Psoas muscle (tissue), 8 donors: ENCODE measurements at places on chromosomes 1 and 21.

DNA sequence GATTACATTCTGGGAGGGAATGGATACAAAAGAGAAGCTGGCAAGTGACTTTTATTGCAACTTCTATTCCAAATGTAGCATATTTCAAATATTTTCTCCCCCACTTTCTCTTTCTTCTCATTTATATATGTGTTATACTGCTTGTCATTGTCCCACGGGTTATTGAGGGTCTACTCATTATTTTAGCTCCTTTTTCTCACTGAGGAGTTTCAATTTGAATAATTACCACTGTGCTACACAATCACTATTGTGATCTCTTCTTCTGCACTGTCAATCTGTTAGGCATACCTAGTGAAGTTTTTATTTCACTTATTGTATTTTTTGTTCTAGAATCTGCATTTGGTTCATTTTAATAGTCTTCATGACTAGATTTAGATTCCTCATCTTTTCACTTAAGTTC, 339.7 kb downstream of the PTPRC start:
- DNase-seq: no peak

GRCh38 chr1:239276051-239276450, 110.3 kb upstream of the CHRM3 start:
- no peak for DNase-seq

DNA sequence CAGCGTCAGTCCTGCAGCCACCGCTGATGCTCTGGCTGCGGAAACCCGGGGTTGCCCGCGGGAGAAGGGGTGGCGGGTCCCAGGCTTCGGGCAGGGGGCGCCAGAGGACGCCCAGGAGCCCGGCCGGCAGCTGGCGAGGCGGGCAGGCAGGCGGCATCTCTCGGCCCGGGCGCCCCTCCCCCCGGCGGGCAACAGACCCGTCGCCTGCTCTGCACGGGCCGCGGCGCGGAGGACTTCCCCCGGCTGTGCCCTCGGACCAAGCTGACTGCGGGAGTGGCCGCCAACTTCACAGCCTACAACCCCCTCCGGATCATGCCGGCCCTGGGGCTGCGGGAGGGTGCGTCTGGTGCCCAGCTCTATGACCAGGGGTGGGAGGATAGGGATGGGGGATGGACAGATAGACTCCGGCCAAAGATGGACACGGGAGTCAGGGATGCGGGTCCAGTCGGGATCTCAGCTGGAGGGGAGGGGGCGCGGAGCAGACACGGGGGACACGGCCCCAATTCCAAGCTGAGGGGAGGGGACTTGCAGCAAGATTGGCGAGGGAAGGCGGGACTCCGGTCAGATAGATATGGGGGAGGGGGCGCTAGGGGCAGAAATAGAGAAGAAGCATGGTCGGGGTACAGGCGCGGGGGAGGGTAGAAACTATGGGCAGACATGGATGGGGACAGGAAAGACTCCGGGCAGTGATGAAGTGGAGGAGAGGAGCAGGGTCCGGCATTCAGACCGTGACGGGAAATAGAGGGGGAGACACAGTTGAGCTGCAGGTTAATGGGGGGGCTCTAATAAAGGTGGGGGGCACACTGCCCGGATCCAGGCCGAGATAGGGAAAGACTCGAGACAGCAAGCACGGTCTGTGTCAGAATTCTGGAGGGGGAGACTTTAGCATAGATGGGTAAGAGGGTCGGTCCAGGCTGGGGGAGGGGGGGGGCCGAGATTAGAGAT, 1.1 kb downstream of the ADGRB2 start:
- DNase-seq: peak; percentile 70

- no peak for DNase-seq
These were observed 69.8 kb upstream of the BEND5 start for GRCh38 chr1:48846441-48846840.

- DNase-seq: no peak
These were observed 442.3 kb downstream of the LRRIQ3 start for GRCh38 chr1:73755649-73756048.

GRCh38 chr21:31708541-31708940, 23.4 kb downstream of the SCAF4 start:
- DNase-seq: no peak

DNA sequence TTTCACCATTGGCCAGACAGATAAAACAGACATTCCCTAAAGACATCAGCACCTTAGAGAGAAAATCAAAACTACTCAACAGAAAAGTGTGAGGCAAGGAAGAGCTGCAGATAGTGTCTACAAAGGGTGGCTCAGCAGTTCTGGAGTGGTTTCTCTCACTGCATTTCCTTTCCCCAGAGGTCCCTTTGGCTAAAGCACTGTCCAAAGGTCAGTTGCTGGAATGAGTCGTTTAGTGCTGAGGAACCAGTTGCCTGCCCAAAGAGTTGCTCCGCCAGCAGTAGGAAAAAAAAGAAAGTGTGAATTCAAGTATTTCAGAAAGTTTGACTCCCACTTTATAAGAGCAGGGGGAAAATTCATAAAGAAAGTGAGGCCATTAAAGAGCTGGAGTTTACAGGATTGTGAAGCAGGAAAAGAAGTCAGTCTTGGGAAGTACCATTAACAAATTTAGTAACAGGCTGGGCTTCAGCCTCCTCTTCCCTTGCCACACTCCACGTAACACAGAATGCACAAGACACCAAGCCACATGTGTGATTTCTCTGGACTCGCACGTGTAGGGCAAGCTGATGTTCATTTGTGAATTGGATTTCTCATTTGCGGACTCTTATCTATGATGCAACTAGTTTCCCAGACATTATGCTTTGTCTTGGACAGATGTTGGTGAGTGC, 122.2 kb downstream of the RUNX1 start:
- DNase-seq: no peak

- DNase-seq: no peak
These were observed 96.0 kb upstream of the DUSP10 start for GRCh38 chr1:221837896-221838295.
